ENCODE measurements at places on chromosomes 1 and 21. TPM values are rescaled to one million over a fixed set of nuclear protein-coding genes. Genes with fewer than 3 reads are reported as not detected.

NUP210L gene
- not detected for total RNA-seq

KRTAP13-2 gene
- not detected for total RNA-seq

OR2T33 gene
- total RNA-seq, result not detected

KLF17 gene
- total RNA-seq, result not detected

DCDC2B gene
- not detected for total RNA-seq

SEC22B gene
- total RNA-seq, result 82.4 TPM

PTPN14 gene
- 19.0 TPM for total RNA-seq

CYYR1 gene
- total RNA-seq, result 0.89 TPM

TMEM52 gene
- not detected for total RNA-seq

All from stomach (tissue), 19 donors.